Spinal cord (tissue), 10 donors: ENCODE measurements at places on chromosomes 12 and 14.

DNA sequence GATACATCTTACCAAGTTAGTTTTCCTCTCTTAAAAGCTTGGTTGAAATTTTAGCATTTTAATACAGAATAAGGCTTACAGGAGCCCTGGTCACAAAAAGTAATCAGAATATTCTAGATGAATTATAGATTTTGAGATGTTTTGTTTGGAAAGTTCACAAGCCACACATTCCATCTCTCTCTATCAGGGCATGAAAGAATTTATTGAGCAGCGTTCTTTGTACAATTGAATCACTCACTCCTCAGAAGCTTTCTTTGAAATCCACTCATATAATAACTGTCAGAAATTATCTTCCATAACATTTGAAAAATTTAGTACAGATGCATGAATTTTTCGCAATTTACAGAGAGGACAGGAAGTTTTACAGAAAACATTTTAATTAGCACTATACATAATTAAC lies 938.6 kb upstream of the MDGA2 start:
- DNase-seq, result no peak

GRCh38 chr12:93011100-93011499 lies 82.0 kb upstream of the EEA1 start:
- DNase-seq, result no peak

- DNase-seq, result no peak
These were observed 5.1 kb downstream of the PCK2 start for GRCh38 chr14:24098927-24099813.

GRCh38 chr14:48247977-48248376 lies 572.6 kb upstream of the MDGA2 start:
- no peak for DNase-seq

DNA sequence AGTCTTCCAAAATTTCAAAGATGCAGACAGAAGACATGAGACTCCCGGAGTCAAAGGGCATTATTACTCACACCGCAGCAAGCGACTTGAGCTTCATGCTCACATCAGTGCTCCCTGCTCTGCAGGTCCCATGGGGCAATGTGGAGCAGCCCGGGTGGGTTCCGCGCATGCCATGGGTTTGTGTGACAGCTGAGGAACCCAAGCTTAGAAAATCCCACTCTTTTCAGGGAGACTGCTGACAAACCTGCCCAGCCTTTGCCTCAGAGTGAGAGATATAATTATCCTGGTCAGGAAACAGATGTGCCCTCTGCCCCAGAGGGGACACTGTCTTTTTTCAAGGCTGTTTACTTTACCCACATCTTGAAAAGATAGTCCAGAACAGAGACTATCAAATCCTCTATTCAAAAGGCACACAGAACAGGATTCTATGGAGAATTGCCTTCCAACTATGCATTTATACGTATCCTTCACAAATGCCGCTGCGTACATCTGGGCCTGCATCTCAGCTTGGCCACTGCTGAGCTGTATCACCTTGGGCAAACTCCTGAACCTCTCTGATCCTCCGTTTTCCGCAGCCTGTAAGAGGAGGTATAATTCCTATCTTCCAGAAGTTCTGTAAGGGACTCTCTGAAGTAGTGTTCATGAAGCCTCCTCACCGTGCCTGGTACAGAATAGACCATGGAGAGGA lies 16.0 kb downstream of the C14orf132 start:
- no peak for DNase-seq

GRCh38 chr12:102685172-102685571 lies 204.8 kb upstream of the IGF1 start:
- DNase-seq, result no peak

GRCh38 chr14:101088395-101088667 lies 184.8 kb upstream of the RTL1 start:
- no peak for DNase-seq

- DNase-seq, result no peak
These were observed 25.6 kb downstream of the NDUFA12 start for GRCh38 chr12:94977766-94978468.

- no peak for DNase-seq
These were observed 381.6 kb downstream of the VRK1 start for GRCh38 chr14:97178781-97179180.
